ENCODE measurements at places on chromosomes 7 and 10.

- no peak overlapping the region for H3K27ac ChIP-seq
- H3K36me3 ChIP-seq: no peaks in the 10 kb centered on the region
- peaks cover 36% of the 10 kb centered on the region for H3K27me3 ChIP-seq
- no peak for DNase-seq
Observed at GRCh38 chr10:86389441-86390193, 23.0 kb upstream of the GRID1 start.

DNA sequence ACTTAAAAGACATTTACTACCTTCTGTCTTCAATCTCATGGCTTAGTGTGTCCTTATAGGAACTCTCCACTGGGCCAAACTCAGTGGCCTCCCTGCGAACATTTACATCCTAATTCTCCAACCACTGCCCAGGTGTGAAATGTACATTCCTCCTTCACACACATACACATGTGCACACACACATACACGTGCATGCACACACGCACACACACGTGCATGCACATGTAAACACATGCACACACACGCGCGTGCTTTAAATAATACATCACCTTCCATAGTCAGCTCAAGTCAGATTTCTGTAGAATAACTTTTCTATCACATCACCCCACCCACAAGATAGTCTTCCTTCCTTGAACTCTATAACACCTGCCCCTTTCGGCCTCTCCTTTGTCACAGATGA, 216.5 kb downstream of the TMEM178B start:
- peaks cover 2% of the 10 kb centered on the region for H3K27me3 ChIP-seq
- no peak overlapping the region for H3K4me3 ChIP-seq
- H3K27ac ChIP-seq: no peak overlapping the region
- no peak for DNase-seq

- no peaks in the 10 kb centered on the region for H3K27me3 ChIP-seq
- H3K36me3 ChIP-seq: no peaks in the 10 kb centered on the region
- no peak for DNase-seq
- no peak overlapping the region for H3K4me3 ChIP-seq
- H3K4me1 ChIP-seq: no peaks in the 10 kb centered on the region
Observed at GRCh38 chr10:123577921-123578461, 88.2 kb upstream of the GPR26 start.

DNA sequence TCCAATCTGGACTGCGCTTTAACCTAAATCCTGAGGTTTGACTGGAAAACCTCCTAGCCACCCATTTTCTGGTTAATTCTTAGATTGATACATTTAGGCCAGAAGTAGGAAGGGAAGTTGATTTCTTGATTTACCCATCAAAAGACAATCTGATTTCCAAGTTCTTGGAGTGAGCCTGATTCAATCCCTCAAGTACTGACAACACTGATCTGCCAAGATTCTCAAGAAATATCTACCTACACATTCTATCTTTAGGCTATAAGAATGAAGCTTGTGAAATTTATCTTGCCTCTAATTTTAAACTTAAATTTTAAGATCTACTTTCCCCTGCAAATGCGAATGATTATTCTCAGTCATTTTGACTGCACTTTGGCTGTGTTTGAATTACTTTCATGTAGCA, 5.9 kb downstream of the TAS2R16 start:
- H3K4me3 ChIP-seq: no peak overlapping the region
- no peak overlapping the region for H3K27ac ChIP-seq
- no peaks in the 10 kb centered on the region for H3K27me3 ChIP-seq
- DNase-seq: no peak

- no peak overlapping the region for H3K27ac ChIP-seq
- no peaks in the 10 kb centered on the region for H3K27me3 ChIP-seq
- peaks cover 9% of the 10 kb centered on the region for H3K36me3 ChIP-seq
- peak; percentile 48 for DNase-seq
- no peak overlapping the region for H3K4me3 ChIP-seq
Observed at GRCh38 chr7:150388709-150389531, 9.8 kb downstream of the ZNF775 start.
